Stimulated activated CD4-positive, alpha-beta T cell treated with anti-CD3 and anti-CD28 coated beads, Interleukin-1b, Interleukin-23, amount 100 ng/mL, for 24 hours (primary cell): ENCODE measurements at places on chromosomes 5 and 9.

GRCh38 chr9:135032041-135032835 lies 55.2 kb upstream of the OLFM1 start:
- DNase-seq, result no peak

DNA sequence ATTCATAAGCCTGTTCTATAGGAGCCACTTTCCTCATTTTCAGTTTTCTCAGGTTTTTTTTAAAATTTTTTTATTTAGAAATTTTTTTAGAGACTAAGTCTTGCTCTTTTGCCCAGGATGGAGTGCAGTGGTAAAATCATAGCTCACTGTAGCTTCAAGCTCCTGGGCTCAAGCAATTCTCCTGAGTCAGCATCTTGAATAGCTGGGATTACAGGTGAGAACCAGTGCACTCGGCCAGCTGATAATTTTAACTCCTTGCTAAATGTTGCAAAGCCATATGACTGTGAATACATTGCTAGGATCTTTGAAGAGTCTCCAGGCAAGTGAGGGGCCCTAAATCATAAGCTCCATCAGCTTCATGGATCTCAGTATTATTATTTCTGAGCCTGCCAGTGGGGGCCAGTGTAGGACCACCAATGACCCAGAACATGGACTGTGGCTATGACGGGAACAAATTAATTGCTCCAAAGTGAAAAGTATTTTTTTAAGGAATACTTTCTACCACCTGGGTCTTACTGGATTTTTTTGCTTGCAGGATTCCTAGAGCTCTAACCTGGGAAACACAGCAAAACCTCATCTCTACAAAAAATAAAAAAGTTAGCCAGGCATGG lies 5.7 kb upstream of the GAPVD1 start:
- DNase-seq, result no peak

- no peak for DNase-seq
Observed at GRCh38 chr9:90727488-90727887, 74.1 kb upstream of the SYK start.

GRCh38 chr5:96207420-96207819 lies 225.6 kb downstream of the PCSK1 start:
- DNase-seq, result no peak

DNA sequence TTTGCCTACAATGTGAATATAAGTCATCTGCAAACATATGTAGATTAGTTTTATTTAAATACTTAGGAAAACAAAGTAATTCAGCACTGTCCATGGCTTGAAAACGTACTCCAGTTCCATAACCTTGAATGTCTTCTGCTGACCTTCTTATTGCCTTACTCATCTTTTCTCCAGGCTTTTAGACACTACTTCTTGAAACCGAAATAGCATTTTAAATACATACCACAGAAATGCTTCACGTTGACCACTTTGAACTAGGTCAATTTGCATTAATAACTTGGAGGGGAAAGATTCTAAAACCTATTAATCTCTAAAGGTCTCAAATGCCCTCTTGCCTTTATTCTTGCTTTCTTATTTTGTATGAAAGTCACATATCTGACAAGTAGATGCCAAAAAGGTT lies 995.4 kb upstream of the ACO1 start:
- DNase-seq, result no peak

GRCh38 chr9:34659592-34660253 lies 2.7 kb downstream of the CCL27 start:
- no peak for DNase-seq

- DNase-seq, result no peak
Observed at GRCh38 chr9:87644659-87645058, 81.3 kb upstream of the CTSL start.

DNA sequence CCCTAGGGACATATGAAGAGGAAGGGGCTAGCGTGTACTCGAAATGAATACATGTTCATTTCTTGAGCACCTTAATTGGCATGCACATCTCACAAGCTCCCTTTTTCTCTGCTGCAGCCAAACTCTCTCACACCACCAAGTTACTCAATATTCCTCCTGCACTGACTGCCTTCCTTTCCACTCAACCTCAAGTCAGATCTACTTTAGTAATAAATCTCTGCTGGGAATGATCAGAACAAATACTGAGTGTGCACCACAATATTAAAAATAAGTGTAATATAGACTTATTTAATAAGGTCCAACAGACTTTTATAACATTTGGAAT lies 995.8 kb upstream of the WWC1 start:
- no peak for DNase-seq

DNA sequence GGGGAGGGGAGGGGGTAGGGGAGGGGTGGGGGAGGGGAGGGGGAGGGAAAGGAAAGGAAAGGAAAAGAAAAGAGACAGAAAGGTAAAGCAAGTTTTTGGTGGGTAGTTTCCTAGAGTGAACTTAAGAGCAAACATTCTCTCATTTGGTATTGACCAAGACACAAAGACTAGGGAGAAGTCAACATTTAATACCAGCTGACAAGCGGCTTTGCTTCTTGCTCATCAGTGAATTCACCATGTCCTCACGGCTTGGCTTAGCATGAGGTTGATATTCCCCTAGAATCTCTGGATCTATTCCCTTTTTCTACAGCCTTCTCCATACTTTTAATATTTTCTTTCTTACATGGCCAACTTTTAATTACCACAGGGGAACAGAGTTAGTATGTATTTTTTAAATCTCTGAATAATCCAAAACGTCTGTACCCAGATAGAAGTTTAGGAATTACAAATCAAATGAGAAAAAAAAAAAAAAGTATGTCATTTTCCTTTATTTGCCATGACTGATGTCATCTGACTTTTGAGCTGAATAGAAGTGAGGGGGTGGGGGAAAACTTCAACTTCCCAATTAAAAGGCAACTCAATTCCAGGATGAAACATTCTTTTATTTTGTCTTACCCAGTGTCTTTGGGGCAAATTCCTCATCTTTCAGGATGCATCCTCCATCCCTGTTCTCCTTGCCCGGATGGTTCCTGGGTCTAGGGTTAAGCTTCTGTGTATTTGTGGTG lies 40.1 kb upstream of the GLIS3 start:
- no peak for DNase-seq

DNA sequence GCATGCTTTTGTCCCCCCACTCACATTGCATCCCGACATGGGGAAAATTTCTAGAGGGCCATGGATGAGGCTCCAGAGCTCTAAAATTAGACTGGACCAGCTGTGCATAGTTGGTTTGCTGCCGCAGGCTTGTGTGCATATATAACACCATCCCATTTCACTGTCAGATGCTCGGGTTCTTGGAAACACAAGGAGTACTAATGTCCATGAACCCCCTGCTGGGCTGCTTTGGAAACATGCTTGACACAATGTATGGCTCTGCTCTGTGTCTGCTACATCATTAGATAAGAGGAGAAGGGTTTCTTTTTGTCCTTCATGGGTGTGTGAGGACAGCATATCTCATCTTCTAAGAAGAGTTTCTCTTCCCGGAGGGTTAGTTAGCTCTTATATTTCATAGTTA lies 292.1 kb upstream of the RORB start:
- no peak for DNase-seq

DNA sequence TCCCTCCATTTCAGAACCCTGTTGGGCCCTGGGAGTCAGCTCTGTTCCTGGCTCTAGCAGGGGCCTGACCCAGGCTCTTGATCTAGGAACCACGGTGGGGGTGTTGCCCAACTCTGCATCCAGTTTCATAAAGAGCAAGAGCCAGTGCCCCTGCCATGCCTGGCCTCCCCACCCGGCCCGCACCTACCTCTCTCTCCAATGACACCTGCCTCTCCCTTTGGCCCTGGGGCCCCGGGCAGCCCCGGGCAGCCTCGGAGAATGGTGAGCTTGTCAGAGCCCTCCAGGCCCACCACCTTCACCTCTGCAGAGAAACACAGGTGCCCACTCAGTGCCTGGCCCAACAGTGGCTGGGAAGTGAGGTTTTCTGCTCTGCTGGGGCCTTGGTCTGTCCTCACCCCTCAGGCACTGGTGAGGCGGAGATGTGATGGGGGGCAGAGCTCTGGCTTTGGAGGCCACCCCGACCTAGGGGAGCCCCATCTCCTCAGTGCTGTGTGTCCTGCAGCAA lies 1.5 kb downstream of the FCN1 start:
- DNase-seq, result no peak

- no peak for DNase-seq
Observed at GRCh38 chr9:4859035-4859434, 66.3 kb downstream of the RCL1 start.

DNA sequence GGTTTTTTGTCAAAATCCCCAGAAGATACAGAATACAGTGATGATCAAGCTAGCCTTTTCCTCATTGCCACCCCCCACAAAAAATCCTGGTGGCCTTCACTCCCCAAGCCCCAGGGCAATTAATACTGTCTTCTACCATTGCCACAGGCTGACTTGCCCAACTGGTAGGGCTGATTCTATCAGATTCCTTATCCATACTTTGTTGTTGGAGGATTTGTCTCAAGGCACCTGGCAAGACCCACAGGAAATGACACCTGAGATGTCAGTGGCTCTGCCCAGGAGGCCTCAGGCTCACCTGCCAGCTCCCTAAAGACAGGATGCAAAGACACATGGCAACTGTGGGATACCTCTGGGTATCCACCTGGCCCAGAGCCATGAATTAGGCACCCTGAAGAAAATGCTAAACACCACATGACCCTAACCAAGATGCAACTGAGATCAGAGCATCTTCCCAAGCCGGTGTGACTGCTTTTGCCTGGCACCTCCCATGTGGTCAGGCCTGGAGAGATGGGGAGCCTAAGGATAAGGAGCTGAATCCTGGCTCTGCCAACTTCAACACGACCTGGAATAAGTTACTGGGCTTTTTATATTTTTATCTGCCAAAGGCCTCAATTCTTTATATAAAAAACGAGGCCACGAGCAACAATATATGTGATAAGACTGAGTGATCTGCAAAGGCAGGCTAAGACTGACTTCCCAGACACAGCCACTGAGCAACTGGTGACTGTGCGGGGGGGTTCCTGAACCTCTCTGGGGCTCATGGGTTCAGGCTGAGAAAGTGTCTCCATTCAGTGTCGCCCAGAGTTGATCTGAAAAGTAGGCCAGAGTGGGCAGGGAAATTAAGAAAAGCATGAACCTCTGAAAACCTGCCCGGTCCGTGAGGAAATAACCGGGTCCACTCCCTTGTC lies 944 bp downstream of the ATOX1 start:
- DNase-seq, result no peak

DNA sequence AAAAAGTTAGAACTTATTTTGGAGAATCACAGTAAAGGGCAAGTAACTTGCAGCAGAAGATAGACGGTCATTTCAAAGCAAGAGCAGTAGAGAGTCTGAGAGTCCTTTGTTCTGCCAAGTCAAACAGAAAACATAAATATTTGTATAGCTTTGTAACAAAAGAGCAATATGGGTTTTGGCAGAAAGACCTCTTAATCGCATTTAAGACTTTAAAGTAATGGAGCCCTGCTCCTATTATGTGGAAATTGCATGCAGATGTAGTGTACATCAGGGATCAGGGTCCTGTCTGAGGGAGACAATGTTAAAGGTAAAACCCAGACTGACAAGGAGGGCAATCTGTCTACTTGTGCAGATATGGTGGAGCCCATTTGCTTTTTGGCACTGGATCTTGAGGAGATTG lies 87.2 kb downstream of the PGM5 start:
- no peak for DNase-seq

DNA sequence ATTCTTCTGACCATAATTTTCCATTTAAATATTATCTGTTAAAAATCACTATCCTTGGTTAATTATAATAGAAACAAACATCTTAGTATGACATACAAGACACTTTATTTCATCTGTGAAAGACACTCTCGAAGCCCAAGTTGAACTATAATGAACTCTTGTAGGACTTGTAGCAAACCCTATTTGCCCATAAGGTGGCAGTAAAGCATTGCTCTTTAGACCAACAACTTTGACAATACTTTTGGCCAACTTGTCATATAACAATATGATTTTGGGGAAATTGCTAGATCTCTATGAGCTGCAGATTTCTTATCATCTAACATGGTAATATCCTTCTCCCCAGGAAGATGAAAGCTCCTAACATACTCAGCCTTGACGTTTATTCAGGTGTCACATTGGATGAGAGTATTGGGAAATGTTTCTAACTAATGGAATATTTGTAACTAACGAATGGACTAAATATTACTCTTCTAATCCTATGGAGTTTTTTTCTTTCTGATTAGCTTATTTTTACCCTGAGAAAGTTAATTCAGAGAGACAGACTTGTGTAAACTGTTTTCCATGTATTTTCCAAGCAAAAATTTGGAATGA lies 11.0 kb downstream of the SPINK14 start:
- no peak for DNase-seq

DNA sequence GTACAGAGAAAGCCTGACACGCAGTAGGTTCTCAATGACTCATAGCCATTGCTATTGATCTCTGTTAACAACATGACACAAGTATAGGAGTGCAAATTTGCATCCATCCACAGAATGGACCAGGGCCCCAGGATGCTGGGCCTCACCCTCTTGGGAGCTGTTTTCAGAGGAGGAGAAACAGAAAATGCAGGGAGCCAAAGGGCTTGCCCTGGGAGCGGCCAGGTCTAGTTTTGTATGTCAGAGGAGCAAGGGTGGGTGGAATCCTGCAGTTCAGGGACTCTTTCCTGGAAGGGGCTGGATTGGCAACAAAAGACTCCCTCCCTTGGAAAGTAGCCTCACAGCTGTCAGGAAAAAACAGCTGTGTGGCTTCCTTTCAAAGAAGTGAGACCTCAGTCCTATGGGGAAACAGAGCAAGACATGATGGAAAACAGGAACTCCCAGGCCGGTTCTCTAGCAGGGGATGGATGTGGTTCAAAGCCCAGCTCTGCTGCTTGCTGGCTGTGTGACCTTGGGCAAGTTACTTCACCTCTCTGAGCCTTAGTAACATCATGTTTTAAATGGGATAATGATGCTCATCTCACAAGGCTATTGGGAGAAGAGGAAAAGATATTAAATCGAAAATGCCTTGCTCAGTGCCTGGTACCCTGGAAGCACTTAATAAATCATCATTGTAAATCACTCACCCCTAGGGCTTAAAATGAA lies 50.5 kb upstream of the SH3PXD2B start:
- no peak for DNase-seq

- no peak for DNase-seq
Observed at GRCh38 chr9:127972236-127972871, 8.4 kb downstream of the EEIG1 start.

DNA sequence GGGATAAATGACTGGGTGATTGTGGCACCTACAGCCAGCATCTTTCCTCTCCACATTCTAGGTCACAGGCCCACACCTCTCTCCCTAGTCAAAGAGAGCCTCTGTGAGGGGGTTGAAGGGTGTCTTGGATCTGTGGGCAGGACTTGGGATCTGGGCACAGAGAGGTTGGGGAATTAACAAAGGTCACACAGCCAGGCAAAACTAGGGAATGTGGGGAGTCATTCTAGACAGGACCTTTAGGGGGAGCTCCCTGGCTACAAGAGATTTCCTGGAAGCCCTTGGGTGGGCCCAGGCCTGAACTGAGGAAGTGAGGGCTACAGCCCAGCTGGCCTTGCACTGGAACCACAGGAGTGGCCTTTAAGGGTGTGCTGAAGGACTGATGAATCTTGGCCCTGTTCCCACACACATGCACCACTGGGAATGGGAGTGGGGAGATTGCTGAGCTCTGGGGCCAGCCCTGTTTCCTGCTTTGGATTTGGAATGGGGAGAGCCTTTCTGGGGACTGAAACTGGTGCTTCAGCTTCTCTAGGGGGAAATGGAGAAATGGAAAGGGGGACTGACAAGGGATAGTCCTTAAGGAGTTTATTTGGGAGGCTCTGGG lies 12.4 kb upstream of the CXXC5 start:
- DNase-seq, result no peak
